Daoy (cell line): ENCODE measurements at places on chromosomes 1 and 21. TPM values are rescaled to one million over a fixed set of nuclear protein-coding genes. Genes with fewer than 3 reads are reported as not detected.

The SEMA6C gene
- 0.40 TPM in 1 of 2 replicates, not detected in the other for total RNA-seq

The RIPPLY3 gene
- 0.57 TPM in 1 of 2 replicates, not detected in the other for total RNA-seq

The CHI3L1 gene
- total RNA-seq = not detected in 2 replicates

The DSCAM gene
- total RNA-seq = 0.63 and 1.4 TPM in 2 replicates

The OR2W3 gene
- total RNA-seq = 3.8 and 6.7 TPM in 2 replicates

The MATN1 gene
- 0.06 TPM in 1 of 2 replicates, not detected in the other for total RNA-seq

The NTMT2 gene
- not detected in 2 replicates for total RNA-seq

The S100A14 gene
- not detected in 2 replicates for total RNA-seq

The RXRG gene
- 0.17 and 1.7 TPM in 2 replicates for total RNA-seq

The DMRTA2 gene
- 24.9 and 29.2 TPM in 2 replicates for total RNA-seq

The HRNR gene
- not detected in 2 replicates for total RNA-seq

The RIPK4 gene
- total RNA-seq = 33.6 and 39.5 TPM in 2 replicates

The MYOM3 gene
- total RNA-seq = 0.39 and 1.1 TPM in 2 replicates

The C1orf167 gene
- total RNA-seq = not detected in 2 replicates

The ADCY10 gene
- not detected in 2 replicates for total RNA-seq

The WNT2B gene
- total RNA-seq = 0.12 and 0.40 TPM in 2 replicates

The STPG1 gene
- total RNA-seq = 2.2 and 10.1 TPM in 2 replicates

The RAB3B gene
- total RNA-seq = 2.2 and 2.7 TPM in 2 replicates

The OPRD1 gene
- 0.21 and 0.34 TPM in 2 replicates for total RNA-seq

The GNAT2 gene
- total RNA-seq = 0.11 and 4.8 TPM in 2 replicates

The XCL1 gene
- total RNA-seq = not detected in 2 replicates

The KCNE2 gene
- not detected in 2 replicates for total RNA-seq

The SPRR5 gene
- total RNA-seq = not detected in 2 replicates

The CYP4Z1 gene
- total RNA-seq = not detected in 2 replicates

The WDR4 gene
- total RNA-seq = 35.8 and 37.9 TPM in 2 replicates

The ACTL8 gene
- total RNA-seq = 0.12 and 0.46 TPM in 2 replicates

The RORC gene
- total RNA-seq = not detected in 2 replicates

The COL9A2 gene
- 1.7 and 2.5 TPM in 2 replicates for total RNA-seq

The IRF6 gene
- not detected in 2 replicates for total RNA-seq

The GBP3 gene
- total RNA-seq = 42.0 and 65.3 TPM in 2 replicates

The TMEM269 gene
- 0.03 TPM in 1 of 2 replicates, not detected in the other for total RNA-seq

The GJB5 gene
- total RNA-seq = not detected in 2 replicates

The IVL gene
- total RNA-seq = 0.06 TPM in 1 of 2 replicates, not detected in the other

The MTMR11 gene
- total RNA-seq = 2.9 and 3.7 TPM in 2 replicates

The TNFRSF9 gene
- total RNA-seq = 42.9 and 46.9 TPM in 2 replicates

The PLCH2 gene
- 0.06 TPM in 1 of 2 replicates, not detected in the other for total RNA-seq

The AMY1A gene
- not detected in 2 replicates for total RNA-seq

The MROH9 gene
- total RNA-seq = 0.06 TPM in 1 of 2 replicates, not detected in the other

The OR2L8 gene
- not detected in 2 replicates for total RNA-seq
